ENCODE measurements at places on chromosomes 6 and 20.

GRCh38 chr6:132752255-132752654, 5.4 kb downstream of the VNN2 start:
- DNase-seq = no peak

DNA sequence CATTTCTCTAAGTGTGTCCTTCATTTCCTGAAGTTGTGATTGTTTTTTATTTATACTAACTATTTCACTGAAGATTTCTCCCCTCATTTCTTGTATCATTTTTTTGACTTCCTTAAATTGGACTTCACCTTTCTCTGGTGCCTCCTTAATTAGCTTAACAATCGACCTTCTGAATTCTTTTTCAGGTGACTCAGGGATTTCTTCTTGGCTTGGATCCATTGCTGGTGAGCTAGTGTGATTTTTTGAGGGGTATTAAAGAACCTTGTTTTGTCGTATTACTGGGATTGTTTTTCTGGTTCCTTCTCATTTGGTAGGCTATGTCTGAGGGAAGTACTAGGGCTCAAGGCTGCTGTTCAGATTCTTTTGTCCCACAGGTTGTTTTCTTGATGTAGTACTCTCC, 92.8 kb downstream of the ESR1 start:
- DNase-seq = no peak

- no peak for DNase-seq
Measured at GRCh38 chr6:168628732-168629245, 187.8 kb downstream of the SMOC2 start.

GRCh38 chr6:75819776-75820487, 70.9 kb downstream of the MYO6 start:
- DNase-seq = no peak

DNA sequence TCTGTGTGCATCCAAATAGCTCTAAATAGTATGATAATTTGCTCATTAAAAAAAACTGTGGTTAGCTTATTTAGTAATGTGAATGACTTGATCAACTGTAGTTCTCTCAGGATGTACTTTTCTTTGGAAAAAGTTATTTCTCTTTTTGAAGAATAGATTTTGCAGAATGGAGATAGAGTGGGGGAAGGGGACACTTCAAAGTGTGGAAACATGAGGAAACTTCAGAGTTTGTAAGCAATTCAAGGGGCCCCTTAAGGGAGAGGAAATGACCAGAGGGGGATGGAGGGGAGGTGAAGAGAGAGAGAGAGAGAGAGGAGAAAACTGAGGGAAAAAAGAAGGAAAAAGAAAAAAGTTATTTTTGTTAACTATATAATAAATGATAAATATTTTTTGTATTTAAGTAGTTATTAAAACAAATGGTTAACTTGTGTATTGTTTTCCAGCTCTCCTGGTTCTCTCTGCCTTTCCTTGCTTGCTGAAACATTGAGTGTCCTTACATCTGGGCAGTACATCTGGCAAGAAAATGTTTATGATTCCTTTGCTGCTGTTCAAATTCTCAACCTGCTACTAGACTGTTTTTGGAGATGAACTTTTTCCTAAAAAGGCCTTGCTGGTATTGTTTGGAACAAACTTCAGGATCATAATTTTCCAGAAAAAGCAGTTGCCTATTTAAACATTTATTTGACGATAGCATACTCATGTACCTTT, 497.5 kb upstream of the CITED2 start:
- no peak for DNase-seq

DNA sequence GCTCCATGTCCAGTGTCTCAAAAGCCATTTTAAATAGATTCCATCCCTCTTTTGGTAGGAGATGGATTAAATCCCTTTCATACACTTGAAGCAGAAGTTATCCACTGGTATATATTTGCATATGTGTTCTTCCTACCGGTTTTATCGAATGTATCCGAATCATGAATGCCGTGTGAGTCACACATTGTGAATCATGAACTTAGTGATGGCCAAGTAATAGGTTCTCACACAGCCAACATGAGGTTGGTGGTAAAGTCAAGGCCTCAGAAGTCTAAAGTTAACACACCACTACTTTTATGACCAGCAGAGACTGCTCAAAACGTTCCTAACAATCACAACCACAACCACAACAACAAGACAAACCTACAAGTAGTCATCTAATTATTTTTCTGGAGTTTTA, 345.5 kb downstream of the THBS2 start:
- DNase-seq = no peak

GRCh38 chr6:49514571-49515484, 15.1 kb downstream of the GLYATL3 start:
- DNase-seq = no peak

GRCh38 chr20:45329497-45330319, 18.5 kb downstream of the SDC4 start:
- no peak for DNase-seq

- DNase-seq = no peak
Measured at GRCh38 chr20:1998715-1999114, 4.9 kb upstream of the PDYN start.

DNA sequence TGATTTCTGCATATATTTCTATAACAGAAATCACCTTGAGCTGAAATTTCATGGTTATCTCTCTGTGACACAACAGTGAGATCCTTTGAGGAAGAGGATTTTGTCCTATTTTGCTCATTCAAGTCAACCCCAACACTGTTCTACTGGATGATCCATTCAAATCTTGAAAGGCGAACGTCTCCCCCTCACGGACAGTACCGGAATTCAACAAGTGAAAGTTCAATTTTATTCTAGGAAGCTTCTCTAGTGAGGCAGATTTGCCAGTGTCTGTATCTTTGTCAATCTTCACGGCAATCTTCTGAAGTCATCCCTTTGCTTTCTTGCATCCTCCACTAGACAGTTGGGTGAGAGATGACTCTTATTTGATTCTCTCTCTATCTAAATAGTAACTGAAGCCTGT, 91.7 kb upstream of the PDE7B start:
- DNase-seq = no peak

DNA sequence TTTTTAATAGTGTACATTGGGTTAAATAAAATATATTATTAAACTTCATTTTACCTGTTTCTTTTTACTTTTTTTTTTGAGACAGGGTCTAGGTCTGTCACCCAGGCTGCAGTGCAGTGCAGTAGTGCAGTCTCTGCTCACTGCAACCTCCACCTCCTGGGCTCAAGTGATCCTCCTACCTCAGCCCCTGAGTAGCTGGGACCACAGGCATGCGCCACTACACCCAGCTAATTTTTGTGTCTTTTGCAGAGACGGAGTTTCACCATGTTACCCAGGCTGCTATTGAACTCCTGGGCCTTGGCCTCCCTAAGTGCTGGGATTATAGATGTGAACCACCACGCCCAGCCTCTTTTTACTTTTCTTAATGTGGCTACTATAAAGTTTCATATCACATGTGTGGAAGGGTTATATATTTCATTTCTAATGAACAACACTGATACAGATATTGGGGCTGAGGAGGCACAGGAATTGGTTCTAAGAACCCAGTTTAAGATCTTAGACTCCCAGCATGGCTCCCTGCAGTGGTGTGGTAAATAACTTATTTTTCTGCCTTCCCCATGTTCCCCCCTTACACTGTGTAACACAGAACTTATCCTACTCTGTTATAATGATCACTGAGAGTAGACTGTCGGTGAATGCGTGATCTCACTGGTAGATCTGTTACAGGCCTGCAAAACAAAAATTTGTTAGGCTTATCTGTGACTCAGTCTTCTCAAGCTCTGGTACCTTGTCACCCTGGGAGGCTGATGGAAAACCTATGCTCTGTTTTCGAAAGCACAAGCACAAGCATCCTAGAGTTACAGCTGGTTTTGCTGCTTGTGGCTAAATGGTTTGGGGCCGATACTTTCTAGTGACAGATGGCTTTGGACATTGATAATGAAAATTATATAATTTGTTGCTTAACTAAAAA, 5.8 kb upstream of the ATXN1 start:
- DNase-seq = no peak

DNA sequence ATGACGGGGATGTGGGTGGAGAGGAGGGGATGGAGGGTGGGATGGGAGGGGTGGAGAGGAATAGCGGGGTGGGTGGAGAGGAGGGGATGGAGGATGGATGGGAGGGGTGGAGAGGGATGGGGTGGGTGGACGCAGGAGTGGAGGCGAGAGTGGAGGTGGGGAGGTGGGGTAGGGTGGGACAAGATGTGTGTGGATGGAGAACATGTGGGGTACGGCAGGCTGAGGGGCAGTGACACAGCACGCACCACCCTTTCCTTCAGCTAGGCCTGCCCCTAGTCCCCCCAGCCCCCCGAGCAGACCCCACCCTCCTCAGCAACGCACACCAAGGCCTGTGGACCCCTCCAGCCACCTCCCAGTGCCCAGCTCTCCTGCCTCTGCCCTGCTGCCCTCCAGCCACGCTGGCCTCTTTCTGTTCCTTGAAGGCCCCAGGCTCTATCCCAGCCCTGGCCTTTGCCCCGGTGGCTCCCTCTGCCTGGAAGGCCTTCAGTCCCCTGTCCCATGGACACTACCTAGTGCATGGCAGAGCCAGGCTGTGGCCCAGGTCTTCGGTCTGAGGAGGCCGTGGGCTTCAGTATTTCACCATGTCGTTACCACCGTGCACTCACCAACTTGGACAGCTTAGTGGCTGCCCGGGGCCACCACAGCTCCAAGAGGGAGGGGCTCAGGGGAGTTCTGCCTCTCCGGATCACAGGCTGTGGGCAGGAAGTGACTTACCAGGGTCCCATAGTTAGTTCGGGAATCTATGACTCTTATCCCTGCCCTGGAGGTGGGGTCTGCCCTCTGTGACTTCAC, 78.4 kb upstream of the PMEPA1 start:
- no peak for DNase-seq

DNA sequence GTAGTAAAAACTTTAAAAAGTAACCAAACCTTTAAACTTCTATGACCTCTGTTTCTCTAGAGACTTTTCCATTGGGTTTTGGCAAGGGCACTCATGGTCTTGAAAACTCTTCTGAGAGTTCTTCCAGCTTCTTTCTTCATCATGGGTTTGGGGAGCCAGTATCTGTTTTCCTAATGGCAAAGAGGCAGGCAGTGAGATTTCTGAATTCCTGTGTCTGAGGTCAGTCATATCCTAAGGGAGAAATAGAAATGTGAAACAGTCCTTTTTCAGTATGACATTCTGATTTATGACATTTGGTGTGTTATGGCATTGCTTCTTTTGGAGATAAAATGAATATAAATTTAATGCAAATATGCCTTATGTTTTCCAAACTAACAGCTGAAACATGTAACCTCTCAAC, 518.5 kb upstream of the MARCKS start:
- DNase-seq = no peak

- no peak for DNase-seq
Measured at GRCh38 chr6:126143761-126144251, 157.5 kb downstream of the TRMT11 start.

DNA sequence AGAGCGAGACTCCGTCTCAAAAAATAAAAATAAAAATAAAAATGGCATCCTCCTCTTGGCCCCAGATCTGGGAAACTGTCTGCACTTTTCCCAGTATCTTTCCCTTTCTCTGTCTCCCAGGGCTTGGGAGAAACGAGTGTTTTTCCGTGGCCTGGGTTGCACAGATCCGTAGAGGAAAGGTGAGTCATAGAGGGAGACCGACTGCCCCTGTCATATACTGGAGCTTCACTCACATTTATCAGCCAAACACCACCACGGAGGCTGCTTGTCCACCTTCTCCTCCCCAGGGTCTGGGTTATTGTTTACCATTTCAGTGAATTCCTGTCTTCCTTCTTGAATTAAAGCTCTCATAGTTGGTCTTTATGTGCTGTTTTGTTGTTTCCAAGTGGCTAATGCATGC, 31.9 kb upstream of the EIF2S2 start:
- DNase-seq = no peak

DNA sequence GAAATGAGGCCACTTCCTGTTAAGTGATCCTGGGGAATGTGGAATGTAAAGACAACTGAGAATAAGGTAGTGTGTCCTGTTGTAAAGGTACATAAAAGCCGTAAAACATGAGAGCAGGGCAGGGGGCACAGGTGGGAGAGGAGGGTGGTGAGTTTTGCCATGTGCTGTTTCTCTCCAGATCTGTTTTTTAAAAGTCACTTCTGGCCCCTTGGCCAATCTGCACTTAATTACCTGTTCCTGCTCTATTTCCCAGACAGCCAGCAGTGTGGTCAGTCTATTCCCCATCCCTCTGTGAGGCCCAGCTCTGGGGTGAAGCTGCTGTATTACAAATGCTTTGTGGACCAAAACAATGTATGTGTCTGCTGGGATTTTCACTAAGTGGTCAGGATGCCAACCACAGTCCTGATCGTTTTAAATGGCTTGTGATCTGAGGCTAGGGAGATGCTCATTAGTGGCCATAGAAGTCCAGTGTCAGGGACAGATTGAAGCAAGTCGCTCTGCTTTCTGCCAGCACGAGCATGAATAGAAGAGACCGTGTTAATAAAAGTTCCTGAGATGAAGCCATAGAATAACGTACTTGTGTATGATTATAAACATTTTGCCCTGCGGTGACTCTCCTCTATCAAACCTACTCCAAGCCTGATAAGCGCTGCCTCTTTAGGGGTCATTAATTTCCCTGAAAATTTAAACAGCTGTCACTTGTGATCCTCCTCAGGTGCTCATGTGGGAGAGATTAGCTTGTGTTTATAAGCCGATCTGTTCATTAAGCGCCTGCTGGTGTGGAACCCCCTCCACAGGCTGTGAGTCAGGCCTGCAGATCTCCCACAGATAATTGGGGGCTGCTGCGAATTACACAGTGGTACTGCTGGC, 111.8 kb upstream of the CENPW start:
- no peak for DNase-seq

DNA sequence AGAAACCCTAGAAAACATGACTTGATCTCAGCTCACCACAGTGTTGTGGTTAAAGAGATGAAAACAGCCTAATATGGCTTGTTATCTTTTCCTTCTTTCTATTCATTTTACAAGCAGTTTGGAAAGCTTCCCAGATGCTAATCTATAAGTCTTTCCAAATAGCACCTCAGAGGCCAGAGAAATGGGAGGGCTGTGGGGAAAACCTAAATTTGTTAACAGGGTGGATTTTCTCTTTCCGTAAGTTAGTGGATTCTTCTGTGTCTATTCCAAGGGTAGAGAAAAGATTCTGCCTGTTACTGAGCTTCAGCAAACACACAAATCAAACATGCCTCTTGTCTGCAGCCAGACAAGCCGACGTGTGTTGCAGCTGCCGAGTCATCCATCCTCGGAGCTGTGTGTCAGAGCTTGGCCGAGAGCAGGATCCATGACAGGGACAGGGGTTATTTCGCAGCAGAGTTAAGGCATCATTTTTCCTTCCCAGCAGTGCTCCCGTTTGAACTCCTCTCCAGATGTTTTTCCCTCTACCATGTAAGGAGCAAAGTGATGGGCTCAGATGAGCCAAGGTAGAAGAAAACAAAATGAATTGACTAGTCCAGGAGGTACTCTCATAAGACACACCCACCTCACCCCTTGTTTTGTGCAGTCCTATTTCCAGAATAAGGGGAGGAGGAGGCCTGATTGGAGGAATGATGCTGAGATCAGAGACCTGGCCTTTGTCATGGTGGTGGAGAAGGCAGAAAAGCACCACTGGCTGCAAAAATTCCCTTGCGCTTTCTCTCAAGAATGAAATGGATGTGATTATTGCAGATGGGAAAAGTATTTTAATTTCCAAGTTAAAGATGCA, 560.0 kb downstream of the C6orf118 start:
- no peak for DNase-seq

- no peak for DNase-seq
Measured at GRCh38 chr20:20292472-20292871, 75.4 kb upstream of the INSM1 start.

All from activated CD4-positive, alpha-beta T cell treated with anti-CD3 and anti-CD28 coated beads for 4 hours (primary cell).